ENCODE measurements at places on chromosomes 4 and X.

GRCh38 chr4:621296-622070 lies 3.9 kb upstream of the PDE6B start:
- no peak for DNase-seq

DNA sequence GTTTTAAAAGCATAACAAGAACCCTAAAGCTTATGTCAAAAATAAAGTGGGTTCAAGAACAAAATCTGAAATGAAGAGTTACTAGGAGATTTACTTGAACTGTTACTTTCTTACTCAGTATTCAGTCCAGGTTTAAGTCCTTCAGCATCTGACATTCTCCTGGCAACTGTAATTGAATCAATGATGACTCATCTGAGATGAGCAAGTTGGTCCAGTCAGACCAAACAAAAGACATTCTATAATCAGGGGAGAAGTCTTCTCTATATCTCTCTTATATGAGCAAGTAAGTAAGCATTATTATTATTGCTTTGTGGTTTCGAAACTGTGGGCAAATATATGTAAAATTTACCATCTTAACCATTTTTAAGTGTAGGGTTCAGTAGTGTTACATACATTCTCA lies 34.6 kb downstream of the MAP9 start:
- DNase-seq: no peak

- no peak for DNase-seq
Measured at GRCh38 chr4:70943114-70943513, 40.9 kb downstream of the MOB1B start.

- no peak for DNase-seq
Measured at GRCh38 chr4:189202869-189203271, 737.8 kb upstream of the FRG1 start.

DNA sequence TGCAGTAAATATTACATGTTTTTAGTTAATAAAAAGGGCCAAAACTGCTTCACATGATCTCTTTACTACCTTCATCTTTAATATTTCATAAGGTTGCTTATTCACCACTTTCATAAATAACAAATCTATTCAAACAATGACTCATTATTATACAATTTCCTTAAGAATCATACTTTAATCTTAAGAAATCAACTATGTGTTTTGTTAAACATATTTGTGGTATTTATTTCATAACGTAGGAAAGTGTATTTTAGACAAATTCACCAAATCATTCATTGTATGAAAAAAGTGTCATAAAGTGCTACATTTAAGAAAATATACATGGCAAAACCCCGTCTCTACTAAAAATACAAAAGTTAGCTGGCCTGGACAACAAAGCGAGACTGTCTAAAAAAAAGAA lies 150.5 kb upstream of the RXFP1 start:
- DNase-seq: no peak

DNA sequence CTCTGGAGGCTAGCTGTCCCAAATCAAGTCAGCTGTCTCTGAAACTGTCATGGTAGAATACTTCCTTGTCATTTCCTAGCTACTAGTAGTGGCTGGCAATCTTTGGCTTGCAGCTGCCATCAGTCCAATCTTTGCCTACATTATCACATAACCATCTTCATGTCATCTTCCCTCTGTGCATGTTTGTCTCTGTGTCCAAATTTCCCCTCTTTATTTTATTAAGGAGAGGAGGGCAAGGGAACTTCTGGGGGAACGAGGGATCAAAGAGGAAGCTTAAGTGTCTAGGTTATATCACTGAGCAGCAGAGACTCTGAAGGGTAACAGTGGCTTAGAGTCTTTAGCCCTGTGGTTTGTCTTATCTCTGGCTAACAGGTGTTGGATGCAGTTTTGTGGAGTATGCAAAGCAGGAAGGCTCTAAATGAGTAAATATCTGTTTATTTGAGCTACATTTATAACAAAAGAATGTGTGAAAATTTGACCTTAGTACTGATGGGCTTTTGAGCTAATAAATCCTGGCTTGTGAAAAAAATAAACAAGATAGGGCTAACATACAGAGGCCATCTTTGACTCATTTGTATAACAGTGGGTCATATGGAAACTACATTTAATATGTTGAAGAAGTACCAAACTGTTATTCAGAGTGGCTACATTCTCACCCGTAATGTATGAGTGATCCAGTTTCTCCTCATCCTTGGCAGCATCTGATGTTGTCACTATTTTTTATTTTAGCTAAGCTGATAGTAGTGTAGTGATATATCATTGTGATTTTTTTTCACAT lies 49.4 kb upstream of the ENOX2 start:
- no peak for DNase-seq

GRCh38 chr4:70607334-70607853 lies 15.3 kb downstream of the AMBN start:
- no peak for DNase-seq

DNA sequence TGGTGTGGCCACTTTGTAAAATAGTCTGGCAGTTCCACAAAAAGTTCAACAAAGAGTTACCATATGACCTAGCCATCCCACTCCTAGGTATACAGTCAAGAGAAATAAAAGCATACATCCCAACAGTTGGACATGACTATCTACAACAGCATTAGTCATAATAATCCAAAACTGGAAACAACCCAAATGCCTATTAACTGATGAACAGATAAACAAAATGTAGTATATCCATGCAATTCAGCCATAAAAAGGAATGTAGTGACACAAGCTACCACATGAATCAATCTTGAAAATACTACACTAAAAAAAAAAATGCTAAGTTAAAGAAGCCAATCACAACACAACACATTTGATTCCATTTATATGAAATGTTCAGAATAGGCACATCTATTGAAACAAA lies 16.1 kb downstream of the MED14 start:
- DNase-seq: no peak

DNA sequence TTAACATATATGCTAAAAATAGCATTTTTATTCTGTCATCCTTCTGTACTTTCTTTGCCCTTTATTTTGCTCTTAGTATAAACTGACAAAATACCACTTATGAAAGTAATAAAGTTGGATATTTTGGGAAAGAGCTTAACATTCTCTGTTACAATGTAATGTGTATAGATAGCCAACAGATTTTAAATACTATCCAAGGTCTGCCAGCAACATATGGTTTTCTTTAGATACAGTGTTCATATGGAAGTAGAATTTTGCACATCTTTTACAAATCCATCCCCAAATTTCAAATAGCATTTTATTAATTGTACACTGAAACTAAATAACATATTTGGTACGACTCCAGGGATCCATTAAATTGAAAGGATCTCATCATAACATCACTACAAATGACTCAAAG lies 268.6 kb upstream of the PCDH18 start:
- DNase-seq: no peak

GRCh38 chrX:124023838-124024238 lies 62.3 kb downstream of the STAG2 start:
- DNase-seq: no peak

GRCh38 chr4:184575306-184575705 lies 73.9 kb downstream of the CASP3 start:
- no peak for DNase-seq

- no peak for DNase-seq
Measured at GRCh38 chr4:3440979-3441500, 728 bp upstream of the HGFAC start.

DNA sequence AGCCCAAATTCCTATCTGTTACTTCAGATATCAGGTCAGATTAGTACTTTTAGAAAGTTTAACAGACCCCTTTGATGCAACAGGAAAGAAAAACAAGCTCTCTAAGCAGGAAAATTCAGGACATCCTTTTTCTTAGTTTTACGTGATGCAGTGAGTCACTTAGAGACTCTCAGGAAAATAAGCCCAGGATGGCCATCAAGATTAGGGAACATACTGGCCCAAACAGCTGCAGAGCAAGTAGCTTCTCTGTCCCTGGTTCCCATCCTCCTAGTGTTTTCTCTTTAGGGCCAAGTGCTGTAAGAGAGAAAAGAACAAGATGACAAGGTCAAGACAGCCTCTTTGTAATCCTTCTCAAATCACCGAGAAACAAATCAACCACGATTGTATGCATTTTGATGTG lies 219.1 kb downstream of the ZNF674 start:
- no peak for DNase-seq

- peak; percentile 32 for DNase-seq
Measured at GRCh38 chr4:86831262-86832130, 17.7 kb downstream of the SLC10A6 start.

DNA sequence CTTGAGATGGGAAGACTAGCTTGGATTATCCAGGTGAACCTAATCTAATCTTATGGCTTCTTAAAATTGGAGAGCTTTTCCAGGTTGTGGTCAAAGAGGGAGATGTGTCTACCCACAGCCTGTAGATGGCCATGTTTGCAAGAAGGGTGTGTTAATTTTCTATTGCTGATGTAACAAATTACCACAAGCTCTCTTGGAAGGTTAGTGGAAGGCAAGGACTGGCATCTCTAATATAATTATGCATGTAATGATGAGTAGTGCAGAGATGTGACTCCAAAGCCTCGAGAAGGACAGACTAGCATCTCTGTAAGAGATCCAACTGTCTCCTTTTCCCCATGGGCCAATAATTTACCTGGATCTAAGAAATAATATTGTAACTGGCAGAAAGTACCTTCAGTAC lies 3.2 kb upstream of the ADH1B start:
- DNase-seq: no peak

- no peak for DNase-seq
Measured at GRCh38 chr4:19381068-19381467, 870.6 kb upstream of the SLIT2 start.

- DNase-seq: no peak
Measured at GRCh38 chr4:121227341-121227792, 63.2 kb upstream of the TNIP3 start.

DNA sequence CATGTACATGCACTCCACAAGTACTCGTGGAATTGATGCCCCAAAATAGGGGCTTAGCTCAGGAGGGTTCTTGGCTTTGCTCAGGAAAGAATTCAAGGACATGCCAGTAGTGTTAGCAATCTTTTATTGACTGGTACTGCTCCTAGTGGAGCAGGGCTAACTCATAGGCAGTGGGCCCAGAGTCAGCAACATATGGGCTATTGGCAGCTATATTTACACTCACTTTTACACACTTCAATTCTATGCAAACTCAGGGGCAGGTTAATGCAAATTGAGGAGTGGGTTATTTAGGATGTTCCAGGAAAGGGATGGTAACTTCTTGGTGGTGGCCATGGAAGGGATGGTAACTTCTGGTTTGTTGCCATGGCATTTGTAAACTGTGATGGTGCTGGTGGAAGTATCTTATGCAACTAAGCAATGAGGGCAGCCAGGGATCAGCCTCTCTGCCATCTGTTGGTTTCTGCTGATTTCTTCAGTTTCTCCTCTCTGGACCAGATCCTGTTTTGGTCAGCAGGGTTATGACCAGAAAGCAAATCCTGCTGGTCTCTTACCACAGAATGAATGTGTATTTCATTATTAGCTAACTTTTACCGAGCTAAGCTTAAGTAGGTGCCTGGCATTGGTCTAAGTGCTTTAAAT lies 69.2 kb upstream of the FAT1 start:
- no peak for DNase-seq

DNA sequence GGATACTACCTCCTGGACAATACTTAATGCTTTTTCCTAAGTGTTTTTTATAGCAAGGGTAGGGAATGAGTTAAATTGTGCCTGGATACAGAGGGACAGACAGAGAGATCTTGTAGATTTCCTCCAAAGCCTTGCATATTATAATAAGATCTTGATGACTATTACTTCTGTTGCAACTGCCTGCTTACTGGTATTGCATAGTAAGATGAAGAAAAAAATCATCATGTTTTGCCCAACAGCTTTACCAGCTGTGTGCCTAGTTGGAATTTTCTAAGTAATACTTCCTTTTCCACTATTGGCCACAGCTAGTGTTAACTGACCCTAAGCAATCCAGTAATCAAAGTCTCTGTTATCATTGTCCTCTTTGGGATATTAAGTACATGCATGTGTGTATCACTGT lies 139.0 kb downstream of the DCK start:
- no peak for DNase-seq

DNA sequence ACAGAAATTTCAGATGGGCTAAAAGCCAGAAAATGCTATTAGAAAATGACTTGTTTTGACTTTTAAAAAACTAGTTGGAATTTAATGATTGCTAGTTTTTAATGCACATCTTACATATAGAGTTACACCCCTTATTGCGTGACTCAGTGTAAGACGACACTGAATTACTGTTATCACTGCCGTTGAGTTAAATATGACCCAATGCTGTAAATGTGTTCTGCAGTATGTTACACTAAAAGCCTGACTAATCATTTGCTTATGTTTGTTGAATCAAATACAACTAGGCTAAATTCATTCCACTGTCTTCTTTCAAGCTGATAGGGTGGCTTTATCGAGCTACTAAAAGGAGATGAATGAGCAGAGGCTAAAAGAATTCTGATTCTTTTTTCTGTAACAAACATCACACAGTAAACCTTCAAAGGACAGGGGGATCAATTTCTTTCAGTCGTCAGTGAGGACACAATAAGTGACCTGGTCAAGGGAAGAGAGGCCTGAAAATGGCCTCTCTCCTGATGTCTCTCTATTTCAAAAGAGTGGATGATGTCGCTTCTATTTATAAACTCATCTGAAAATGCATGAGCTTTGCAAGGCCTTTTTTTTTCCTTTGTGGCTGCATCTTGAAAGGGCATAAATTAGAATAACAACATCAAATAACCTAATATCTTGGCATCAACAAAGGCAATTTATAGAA lies 142.2 kb upstream of the KCNIP4 start:
- DNase-seq: no peak

DNA sequence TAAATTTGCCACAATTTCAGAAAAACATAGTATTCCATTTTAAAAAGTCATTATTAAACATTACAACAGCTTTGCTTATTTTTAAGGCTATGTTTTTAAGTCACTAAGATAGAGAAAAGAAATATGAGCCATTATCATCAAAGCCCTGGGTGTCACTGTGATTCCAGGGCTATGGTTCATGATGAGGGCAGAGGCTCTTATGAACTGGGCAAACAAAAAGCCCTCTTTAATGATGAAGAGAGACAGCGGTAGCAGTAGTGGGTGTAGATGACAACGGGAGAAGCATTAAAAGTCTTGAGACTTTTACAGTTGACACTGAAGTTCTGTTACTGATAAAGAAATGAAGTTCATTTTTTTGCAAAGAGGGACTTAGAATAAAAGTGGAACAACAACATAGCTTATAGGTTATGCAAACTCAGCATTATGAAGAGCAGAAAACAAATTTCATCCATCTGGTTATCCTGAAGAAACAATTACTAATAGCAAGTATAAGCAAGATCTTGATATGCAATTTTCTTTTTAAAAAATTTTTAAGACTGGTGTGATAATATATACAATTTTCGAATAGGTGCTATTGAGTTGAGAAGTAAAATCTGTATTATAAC lies 202.7 kb upstream of the ETNPPL start:
- DNase-seq: no peak

- peak; percentile 20 for DNase-seq
Measured at GRCh38 chrX:55056820-55057674, 17.8 kb upstream of the PAGE2B start.

GRCh38 chrX:42696536-42697124 lies 81.3 kb downstream of the PPP1R2C start:
- no peak for DNase-seq

DNA sequence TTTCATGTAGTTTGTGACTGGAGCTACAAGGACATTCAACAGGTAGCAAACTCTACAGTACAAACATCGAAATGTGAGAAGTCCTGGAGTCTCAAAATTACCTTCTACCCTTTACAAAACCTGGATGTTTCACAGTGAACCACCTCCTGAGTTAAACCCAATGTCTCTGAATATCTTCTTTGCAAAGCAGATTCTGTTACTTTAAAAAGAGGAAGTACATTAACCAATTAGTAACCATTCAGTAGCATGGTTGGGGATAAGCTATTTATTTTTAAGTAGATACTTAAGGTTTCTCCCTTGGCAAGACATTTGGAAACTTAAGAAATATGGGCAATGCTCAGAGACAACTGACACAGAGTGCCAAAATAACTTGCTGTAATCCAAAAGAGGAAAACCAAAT lies 371.9 kb upstream of the NWD2 start:
- no peak for DNase-seq

- no peak for DNase-seq
Measured at GRCh38 chrX:103730147-103730795, 19.6 kb downstream of the TMEM31 start.

All from DMS79 treated with DMSO at 0.1 percent for 48 hours (cell line).